Fibroblast of mammary gland (primary cell): ENCODE measurements at places on chromosomes 4 and X.

DNA sequence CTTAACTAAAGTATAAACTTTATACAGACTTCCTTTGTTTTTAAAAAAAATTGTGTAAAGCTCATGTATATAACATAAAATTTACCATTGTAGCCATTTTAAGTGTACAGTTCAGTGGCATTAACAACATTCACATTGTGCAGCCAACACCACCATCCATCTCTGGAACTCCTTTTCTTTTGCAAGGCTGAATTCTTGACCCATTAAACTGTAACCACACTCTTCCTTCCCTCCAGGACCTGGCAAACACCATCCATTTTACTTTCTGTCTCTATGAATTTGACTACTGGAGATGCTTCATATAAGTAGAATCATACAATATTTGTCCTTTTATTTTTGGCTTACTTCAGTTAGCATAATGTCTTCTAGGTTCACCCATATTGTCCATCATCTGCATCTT is 104.7 kb downstream of the RASL11B start:
- peak; percentile 24 for DNase-seq

DNA sequence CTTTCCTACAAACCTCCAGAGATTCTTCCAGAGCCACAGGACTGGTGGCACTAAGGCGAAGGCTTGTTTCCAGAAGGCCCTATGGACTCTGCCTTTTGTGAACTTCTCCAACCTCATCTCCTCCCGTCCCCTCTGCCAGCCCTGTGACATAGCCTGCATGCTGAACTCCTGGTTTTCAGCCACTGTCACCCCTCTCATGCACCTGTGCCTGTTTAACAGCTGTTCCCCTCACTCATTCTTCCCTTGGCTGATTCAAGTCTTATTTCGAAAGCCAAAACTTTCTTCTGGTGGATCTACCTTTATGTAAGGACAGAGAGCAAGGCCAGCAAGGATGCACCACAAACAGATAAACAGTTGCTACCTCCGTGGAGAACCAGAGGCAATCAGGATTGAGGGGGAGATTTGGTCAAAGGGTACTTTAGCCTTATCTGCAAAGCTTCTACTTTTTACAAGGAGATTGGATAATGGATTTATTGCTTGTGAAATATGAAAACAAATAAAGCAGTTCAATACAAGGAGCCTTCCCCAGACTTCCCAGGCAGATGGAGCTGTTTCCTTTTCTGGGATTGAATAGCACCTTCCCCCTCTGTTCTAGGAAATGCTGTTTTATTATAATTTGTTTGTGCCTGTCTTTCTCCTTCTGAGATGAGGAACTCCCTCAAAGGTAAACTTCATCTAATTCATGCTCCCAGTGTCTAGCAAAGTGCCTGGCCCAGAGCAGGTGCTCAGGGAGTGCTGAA is 5.7 kb downstream of the CITED1 start:
- no peak for DNase-seq

- DNase-seq: peak; percentile 57
Observed at GRCh38 chr4:38664706-38665401, 855 bp downstream of the KLF3 start.

GRCh38 chr4:182604161-182604622 is 313.0 kb downstream of the DCTD start:
- DNase-seq: peak; percentile 25

DNA sequence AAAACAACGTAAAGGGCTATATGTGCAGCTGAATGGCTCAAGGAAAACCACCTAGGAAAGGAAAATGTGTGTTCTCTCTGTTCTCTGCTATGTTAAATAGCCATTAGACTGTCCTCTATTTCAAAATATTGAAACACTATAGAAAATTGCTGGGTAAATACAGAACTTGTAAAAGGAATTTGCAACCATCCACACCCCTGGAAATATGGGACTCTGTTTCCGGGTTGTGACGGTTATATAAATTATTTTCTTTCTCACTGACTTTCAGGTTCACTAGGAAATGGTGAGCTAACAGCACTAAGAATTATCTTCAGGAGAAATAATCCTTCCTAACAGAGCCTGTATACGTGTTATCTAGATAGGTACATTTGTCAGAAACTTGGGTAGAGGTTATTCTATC is 161.0 kb upstream of the DKK2 start:
- DNase-seq: no peak

- no peak for DNase-seq
Observed at GRCh38 chrX:141701072-141701471, 2.5 kb upstream of the SPANXD start.

DNA sequence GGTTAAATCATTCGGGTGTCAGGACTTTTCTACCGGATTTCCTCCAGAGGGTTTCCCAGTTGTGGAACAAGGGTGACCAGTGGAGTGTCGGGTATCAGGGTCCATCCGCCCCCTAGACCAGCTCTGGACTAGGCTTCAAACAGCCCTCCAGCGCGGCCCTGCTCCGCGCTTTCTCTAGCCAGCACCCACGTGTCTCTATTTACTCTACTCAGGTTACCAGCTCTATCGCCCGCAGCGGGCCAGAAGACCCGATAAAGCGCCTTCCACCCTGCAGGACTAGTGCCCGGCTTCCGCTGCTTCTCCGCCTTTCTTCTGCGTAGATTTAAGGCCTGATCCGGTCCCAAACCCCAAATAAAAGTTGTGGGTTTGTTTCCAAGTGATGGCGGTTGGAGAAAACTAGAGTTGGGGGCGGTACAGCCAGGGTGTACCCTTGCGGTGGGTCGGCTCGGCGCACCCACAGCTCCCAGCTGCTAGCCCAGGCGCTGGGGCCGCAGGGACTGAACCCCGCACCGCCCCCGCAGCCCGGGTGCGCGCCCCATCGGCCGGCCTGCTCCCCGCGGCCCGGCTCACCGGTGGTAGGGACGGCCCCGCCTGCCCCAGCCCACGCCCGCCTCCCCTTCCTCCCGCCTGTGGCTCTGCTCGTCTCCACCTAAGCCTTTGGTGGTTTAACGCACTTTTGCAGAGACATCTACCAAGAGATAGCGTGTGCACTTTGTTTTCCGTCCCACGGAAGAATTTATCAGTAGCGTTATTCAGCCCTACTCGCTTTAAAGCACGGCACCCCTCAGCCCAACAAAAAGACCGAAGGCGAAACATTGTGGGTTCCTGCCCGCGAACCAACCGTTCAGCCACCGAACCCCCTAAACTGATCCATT is 2.1 kb downstream of the LEF1 start:
- DNase-seq: peak; percentile 26

DNA sequence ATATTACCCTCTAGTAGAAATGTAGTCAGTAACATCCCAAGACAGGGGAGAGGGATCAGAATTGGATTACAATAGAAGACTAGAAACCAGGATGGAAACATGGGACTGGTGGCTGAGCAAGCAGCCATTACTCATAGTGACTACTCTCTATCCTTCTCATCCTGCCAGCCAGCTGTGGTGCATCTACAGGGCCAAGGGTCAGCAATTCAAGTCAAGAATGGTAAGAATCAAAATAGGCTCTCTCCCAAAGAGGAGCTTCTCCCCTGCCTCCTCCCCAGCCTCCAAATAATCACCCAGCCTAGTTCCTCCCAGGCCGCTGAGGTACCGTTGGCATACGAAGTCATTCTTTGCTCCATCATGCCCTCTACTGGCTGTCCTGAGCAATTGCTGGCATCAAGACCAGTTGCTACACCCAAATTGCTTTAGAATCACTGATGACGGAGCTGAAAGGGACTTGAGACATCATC is 19.4 kb downstream of the AWAT2 start:
- peak; percentile 69 for DNase-seq

DNA sequence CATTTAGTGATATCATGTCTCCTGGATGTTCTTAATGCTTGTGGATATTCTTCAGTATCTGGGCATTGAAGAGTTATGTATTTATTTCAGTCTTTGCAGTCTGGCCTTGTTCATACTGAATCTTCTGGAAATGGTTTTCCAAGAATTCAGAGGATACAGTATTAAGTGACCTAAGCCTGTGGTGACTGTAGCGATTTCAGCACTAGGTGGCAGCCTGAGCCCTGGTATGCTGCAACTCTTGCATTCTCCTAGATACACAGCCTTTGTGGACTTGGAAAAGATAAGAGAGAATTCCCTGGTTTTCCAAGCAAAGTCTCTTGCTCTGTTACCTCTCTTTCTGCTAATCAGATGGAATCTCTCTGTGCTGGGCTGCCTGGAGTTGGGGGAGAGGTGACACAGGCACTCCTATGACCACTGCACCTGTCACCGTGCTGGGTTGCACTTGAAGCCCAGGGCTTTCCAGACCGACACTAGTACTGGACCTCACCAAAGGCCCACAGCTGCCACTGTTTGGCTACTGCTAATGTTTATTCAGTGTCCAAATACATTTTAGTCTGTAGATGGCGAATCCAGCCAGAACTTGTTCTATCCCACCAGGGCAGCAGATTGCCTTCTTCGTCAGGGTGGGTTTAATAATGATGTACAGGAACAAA is 19.3 kb upstream of the SPIN2A start:
- DNase-seq: peak; percentile 28

- DNase-seq: no peak
Observed at GRCh38 chr4:10731690-10732089, 47.1 kb upstream of the CLNK start.

DNA sequence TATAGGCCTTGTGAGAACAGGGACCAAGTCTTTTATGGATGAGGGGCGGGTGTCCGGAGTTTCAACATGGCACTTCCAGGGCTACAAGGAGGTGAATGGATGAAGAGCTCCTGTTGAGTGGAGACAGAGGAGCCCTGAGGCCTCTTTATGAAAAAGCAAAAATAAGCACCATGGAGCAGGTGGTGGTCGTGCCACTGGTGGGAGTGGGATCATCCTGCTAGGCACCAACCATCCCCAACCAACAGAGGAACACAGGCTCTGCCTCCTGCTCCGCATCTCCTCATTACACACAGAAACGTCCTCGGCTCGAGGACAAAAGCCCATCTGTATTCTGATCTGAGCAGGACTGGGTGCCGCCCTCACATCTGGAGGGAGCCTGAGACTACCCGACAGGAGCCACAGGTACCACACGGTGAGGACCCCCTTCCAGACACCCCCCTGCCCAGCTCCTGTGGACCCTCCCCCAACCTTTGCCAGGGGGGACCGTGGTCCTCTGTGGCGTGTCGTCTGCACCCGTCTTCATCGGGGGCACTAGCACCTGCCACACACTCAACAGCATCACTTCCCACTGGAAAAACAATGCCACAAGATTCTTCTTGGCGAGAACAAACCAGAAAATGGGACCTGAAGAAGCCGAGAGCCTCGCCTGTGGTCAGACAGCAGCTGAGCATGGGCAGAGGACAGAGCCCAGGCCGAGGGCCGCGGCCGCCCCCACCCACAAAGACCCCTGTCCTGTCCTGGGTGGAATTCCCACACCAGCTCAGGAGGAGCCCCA is 3.9 kb upstream of the PDE6B start:
- no peak for DNase-seq

- peak; percentile 50 for DNase-seq
Observed at GRCh38 chrX:119573840-119574393, 446 bp upstream of the UBE2A start.

DNA sequence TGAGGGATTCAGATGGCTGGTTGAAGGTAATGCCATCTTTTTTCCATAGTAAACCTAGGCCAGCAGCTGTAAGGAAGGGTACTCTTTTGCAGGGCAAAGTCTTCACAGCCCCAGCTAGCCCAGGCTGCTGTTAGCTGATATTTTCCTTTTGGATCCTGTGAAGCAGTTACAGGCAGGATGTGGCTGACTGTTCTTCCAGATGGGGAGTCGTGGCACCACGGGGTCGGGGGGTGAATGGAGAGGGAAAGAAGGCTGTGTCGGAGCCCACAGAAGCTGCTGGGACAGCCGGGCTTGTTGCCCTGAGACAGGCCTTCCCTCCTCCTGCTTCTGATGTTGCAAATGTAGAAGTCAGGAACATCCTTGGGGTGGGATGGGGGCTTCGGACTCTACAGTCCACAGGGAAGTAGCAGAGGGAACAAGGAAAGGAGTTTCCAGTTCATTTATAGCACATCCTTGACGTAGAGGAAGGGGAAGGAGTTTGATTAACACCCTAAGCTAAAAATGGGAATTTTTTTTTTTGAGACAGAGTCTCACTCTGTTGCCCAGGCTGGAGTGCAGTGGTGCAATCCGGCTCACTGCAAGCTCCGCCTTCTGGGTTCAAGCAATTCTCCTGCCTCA is 64.6 kb upstream of the TMEM150C start:
- DNase-seq: no peak

- DNase-seq: no peak
Observed at GRCh38 chrX:6374556-6374955, 145.9 kb upstream of the NLGN4X start.
